ENCODE measurements at places on chromosomes 4 and X. TPM values are rescaled to one million over a fixed set of nuclear protein-coding genes. Genes with fewer than 3 reads are reported as not detected.

Gene ATOH1
- total RNA-seq, result not detected

Gene SLC2A9
- total RNA-seq, result 0.17 TPM

Gene HDX
- 2.2 TPM for total RNA-seq

Gene SNCA
- 12.6 TPM for total RNA-seq

Gene WDR1
- total RNA-seq, result 272 TPM

Gene SH3TC1
- 3.5 TPM for total RNA-seq

Gene SPANXA2
- total RNA-seq, result not detected

Gene TNIP2
- 53.1 TPM for total RNA-seq

Gene MID1
- total RNA-seq, result 14.6 TPM

Gene DDX3X
- total RNA-seq, result 72.8 TPM

Gene RASL11B
- total RNA-seq, result 0.59 TPM

Gene GPRIN3
- under 0.01 TPM for total RNA-seq

Gene DDX53
- not detected for total RNA-seq

Gene MAGEC1
- not detected for total RNA-seq
